Stimulated activated CD4-positive, alpha-beta T cell treated with anti-CD3 and anti-CD28 coated beads, TNF-alpha, amount 100 ng/mL, for 48 hours (primary cell): ENCODE measurements at places on chromosomes 2 and 18.

DNA sequence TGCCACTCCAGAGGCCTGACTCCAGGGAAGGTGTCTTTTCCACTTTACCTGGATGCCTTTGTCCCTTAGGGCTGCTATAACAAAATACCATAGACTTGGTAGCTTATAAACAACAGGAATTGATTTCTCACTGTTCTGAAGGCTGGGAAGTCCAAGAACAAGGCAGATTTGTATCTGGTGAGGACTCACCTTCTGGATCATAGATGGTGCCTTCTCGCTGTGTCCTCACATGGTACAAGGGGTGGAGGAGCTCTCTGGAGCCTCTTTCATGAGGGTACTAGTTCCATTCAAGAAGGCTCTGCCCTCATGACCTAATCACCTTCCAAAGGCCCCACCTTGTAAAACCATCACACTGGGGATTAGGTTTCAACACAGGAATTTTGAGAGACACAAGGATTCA lies 52.1 kb downstream of the SLC4A3 start:
- no peak for DNase-seq

GRCh38 chr2:74317701-74318100 lies 25.5 kb downstream of the SLC4A5 start:
- no peak for DNase-seq

- DNase-seq: no peak
These were observed 290.7 kb upstream of the ID2 start for GRCh38 chr2:8391126-8391525.

DNA sequence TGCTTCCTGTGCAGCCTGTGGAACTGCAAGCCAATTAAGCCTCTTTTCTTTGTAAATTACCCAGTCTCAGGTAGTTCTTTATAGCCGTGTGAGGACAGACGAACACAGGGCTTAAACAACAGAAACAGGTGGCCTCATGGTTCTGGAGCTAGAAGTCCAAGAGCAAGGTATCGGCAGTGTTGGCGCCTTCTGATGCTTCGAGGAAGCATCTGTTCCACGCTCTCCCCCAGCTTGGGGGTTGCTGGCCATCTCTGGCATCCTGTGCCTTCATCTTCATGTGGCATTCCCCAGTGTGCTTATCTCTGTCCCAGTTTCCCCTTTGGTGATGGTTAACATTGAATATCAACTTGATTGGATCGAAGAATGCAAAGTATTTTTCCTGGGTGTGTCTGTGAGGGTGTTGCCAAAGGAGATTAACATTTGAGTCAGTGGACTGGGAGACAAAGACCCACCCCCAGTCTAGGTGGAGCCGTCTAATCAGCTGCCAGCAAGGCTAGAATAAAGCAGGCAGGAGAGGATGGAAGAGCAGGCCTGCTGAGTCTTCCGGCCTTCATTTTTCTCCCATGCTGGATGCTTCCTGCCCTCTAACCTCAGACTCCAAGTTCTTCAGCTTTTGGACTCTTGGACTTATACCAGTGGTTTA lies 287.6 kb downstream of the PHLPP1 start:
- DNase-seq: no peak

DNA sequence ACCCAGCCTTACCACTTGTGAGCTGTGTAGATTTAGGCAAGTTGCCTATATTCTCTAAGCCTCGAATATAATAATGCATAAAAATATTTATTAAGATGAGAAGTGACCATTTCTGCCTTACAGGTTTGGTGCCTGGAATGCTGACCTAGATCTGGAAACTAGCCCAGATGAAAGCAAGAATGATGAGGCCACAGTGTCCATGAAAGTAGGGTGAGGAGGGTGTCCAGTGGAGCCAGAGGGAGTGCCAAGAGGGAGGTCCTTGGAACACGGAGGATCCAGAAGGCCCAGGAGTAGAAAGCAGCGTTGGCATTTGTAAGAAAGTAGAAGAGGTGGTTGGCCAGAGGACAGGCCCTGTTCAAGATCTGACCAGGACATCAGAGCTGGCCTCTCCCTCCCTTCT lies 334.3 kb downstream of the CELF4 start:
- no peak for DNase-seq

DNA sequence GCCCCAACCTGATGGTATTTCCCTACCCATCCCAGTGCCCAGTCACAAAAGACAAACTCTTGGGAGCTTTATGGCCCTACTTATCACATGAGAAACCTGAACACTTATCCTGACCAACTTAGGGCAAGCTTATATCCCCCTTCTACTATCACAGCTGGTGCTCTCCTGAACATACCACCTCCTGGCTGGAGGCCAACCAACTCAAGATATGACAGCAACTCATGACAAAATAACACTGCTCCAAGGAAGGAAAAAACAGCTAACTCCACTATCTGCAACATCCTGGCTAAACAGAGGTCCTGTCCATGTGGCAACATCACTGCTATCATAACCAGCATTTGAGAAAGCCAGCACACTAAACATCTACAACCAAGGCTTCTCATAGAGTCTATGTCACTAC lies 20.9 kb upstream of the CLASP1 start:
- no peak for DNase-seq

GRCh38 chr18:50268022-50268747 lies 1.9 kb upstream of the CFAP53 start:
- DNase-seq: peak; percentile 73

GRCh38 chr18:77250926-77251729 lies 1.5 kb downstream of the GALR1 start:
- no peak for DNase-seq

GRCh38 chr2:88329815-88330603 lies 122.5 kb downstream of the FOXI3 start:
- no peak for DNase-seq

GRCh38 chr2:176175709-176176607 lies 12.5 kb upstream of the HOXD1 start:
- no peak for DNase-seq

DNA sequence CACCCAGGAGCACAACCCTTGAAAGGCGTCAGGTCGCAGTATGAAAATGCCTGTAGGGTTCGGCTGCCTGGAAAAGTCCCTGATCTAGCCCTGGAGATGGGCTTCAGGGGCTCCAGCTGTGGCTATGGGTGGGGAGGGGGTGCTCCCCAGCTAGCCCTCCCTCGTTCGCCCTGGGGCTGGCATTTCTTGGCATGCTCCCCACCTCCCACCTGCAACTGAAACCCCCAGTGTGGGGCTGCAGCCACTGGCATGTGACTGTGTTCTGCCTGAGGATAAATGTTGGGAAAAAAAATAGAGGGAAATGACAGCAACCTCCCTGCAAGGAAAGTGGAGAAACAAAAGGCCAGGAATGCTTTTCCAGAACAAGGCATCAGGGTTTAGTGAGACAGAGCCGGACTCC lies 109.2 kb downstream of the COPS8 start:
- no peak for DNase-seq

DNA sequence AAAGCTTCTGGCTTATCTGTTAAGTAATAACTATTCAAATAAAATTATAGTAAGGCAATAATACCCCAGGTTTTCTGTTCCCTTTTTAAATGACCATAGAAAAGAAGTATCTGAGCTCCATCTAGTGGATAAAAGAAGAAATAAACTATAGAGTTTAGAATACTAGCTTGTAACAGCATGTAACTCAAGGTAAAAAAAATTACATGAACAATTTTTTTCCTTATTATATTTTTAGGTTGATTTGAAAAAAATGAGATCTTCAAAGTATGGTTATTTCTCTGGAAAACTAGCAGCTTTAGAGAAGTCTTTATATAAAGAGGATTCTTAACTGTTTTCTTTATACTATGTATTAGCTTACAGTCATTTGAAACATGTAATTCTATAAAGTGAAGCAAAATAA lies 58.1 kb downstream of the NCKAP1 start:
- DNase-seq: no peak

GRCh38 chr2:237143118-237143517 lies 57.4 kb downstream of the COPS8 start:
- DNase-seq: no peak

GRCh38 chr2:117717072-117717471 lies 97.4 kb upstream of the DDX18 start:
- DNase-seq: no peak

DNA sequence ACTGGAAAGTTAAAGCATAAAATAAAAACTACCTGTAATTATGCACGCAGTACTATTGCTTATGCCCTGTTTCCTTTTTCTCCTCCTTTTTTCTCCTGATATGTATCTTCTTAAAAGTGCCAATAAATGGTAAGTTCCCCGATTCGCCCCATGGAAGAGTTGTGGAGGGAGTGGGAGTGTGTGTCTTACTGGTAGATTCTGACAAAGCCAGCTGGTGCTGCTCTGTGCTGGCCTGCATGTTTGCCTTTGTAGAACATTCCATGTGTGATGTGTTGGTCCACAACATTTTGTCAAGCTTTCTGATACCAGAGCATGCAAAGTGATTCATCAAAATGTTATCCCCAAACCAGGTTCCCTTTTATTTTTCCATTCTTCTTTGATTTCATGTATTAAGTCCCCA lies 356.9 kb upstream of the RAB12 start:
- DNase-seq: no peak

GRCh38 chr2:169815849-169816248 lies 8.9 kb downstream of the METTL5 start:
- no peak for DNase-seq

DNA sequence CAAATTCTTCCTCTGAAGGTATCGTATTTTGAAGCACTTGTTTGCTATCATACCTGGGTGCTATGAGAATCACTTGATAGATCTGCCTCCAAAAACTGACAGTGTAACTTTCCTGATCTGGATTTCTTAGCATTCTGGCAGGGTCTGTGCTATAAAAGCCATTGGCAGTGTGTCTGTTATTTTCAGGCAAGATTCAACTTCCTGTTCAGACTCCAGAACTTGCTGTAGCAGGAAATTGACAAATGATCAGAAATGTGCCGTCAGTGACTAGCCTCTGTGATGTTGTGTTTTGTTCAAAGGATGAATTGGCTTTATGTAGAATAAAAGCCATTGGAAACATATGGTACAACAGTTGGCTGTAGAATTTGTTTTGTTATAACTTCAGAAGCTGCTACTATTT lies 273.3 kb downstream of the PTPRM start:
- DNase-seq: no peak

- peak; percentile 30 for DNase-seq
These were observed 174.0 kb downstream of the SMAD2 start for GRCh38 chr18:47756364-47757016.

DNA sequence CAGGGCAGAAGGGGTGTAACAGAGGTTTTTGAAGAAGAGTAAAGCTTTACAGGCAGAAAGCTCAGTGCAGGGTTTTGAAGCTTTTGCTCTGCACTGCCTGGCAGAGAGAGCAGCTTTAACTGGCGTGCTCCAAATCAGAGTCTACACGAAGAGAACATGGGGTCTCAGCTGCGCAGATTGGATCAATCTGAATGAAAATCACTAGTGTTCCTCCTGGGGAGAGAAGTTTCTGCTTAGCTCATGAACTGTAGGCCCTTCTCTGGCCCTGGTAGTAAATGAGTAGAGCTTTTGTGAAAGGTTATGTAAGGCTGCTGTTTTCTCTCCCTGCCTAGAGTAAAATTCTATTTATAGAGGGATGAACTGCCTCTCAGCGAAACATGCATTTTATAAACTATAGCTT lies 13.6 kb downstream of the DCC start:
- DNase-seq: no peak

DNA sequence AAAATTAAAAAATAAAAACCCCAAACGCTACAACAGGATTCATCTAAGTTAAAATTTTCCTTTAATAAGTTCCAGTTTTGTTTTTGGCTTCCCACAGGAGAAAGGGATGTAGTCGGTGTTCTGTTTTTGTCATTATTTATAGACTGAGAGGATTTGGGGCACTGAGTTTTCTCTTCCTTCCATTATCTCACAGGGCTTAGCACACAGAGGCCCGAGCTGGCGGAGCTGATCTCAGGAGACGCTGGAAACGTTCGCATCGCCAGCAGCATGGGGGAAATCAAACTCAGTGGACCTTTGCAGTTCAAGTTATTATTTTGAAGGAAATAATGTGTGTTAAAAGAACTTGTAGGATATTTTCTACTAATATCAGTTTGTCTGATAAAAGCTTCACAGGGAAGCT lies 669.7 kb upstream of the SALL3 start:
- no peak for DNase-seq

DNA sequence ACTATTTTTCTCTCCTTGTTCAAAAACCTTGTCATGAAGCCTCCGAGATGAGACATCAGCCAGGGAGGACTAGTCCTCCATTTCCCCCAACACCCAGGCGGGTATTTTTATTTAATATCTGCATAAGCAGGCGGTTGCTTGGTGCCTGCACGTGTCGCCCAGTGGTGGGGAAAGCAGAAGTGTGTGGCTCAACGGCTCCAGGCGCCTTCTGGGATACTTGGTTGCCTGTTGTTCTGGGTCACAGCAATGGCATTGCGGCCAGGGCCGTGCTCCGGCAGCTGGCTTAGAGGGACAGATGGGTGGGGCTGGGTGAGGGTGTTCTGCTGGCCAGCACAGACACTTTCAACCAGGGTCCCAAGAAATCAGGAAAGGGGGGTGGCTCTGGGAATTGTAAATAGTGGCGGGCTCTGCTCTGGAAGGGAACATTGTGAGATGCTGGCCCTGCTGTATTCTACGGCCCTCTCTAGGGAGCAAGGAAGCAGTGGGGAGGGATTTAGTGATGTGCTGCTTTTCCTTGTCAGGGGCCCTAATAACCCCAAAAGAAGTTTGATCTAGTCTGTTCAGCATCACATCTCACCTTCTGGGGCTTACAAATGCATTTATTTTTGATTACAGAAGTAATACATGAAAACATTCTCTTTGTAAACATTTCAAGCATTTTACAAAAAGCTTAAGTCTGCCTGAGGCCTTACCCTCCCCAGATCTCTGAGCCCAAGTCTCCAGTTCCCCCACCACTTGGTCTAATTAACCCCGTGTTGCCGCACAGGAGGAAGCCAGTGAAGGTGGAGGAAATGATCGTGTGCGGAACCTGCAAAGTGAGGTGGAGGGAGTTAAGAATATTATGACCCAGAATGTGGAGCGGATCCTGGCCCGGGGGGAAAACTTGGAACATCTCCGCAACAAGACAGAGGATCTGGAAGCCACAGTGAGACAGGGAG lies 1.1 kb downstream of the VAMP8 start:
- no peak for DNase-seq

- no peak for DNase-seq
These were observed 53.8 kb upstream of the RBBP8 start for GRCh38 chr18:22879293-22879692.

- no peak for DNase-seq
These were observed 966 bp upstream of the RBM43 start for GRCh38 chr2:151262629-151263028.

DNA sequence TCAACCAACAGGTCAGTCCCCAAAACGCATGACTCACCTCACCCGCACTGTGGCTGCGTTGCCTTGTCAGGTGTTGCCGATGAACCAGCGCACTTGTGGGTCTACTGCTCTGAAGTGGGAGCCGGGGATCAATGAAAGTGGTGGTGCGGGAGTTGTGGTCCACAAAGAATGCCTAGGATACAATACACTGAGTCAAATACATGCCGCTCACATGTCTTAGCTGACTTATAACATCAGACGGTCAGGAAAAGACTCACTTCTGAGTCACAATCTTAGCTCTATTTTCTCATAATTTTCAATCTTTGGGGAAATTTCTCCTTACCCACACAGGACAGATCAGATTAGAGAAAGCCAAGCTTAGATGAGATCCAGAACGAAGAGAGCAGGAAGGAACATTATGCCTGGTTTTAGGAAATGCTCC lies 107.1 kb upstream of the STK17B start:
- peak; percentile 27 for DNase-seq
